ENCODE measurements at places on chromosomes 3 and 15.

DNA sequence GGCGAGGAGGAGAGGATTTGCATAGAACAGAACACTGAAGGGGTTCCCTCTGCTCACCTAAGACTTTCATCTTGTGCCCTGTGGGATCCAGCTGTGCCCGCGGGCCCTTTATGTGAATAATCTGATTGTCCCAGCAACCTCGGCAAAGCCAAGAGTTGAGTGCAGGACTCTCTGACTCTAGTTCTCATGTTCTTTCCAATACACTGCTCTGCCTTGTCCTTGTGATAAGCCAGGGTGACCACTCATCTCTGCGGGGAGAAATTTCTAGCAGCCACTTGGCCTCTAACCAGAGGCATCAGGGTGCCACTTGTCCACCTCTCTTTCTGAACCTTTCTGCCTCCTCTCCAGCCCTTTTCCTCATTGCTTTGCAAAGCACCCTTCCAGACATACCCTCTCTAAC, 31.8 kb downstream of the AQP9 start:
- no peak for DNase-seq

GRCh38 chr3:109696932-109697331, 359.6 kb upstream of the DPPA4 start:
- DNase-seq = no peak

- no peak for DNase-seq
Measured at GRCh38 chr3:140249188-140249587, 314.2 kb downstream of the CLSTN2 start.

DNA sequence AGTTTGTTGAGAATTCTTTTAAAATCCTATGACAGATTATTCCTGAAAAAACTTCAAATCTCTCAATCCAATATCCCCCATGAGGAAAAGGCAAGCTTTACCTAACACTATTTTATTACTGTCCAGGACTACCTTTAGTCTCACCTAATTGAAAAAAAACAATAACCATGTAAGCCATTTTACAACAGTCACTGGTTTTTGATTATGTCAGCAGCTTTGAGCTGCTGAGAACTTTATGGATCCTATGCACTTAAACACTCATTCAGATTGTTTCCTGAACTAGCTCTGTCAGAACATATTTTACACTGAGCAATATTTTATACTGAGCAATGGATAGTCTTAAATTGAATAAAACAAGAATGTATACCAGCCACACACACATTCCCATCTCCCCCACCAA, 79.9 kb downstream of the ZBBX start:
- DNase-seq = no peak

GRCh38 chr3:24199775-24200247, 254.7 kb downstream of the NR1D2 start:
- DNase-seq = no peak

DNA sequence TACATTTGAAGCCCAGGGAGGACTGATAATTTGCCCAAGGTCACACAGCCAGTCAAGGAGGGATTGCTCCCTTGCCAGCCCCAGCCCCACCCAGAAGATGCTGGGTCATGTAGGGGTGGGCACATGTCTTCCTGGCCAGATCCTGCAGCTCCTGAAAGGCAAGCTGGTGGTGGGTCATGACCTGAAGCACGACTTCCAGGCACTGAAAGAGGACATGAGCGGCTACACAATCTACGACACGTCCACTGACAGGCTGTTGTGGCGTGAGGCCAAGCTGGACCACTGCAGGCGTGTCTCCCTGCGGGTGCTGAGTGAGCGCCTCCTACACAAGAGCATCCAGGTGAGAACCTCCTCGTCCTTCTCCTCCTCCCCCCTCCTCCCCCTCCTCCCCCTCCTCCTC, 13.2 kb downstream of the ISG20 start:
- no peak for DNase-seq

DNA sequence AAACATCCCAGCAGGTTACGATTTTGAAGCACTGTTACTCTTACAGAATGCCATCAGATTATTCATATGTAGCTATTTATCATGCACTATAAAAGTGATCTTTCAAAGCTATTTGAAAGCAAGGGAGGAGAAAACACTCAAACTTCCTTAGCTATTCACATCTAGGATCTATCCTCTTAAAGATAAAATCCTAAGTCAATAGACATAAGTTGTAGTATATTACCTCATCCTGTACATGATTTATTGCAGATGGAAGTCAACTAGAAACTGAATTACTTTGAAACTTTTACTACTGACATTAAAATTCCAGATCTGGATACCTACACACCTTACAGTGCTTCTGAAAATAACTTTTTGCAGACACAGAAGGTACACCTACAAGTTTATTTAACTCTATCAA, 197.2 kb downstream of the MEIS2 start:
- no peak for DNase-seq

- DNase-seq = no peak
Measured at GRCh38 chr3:149271669-149272068, 50.0 kb upstream of the CP start.

DNA sequence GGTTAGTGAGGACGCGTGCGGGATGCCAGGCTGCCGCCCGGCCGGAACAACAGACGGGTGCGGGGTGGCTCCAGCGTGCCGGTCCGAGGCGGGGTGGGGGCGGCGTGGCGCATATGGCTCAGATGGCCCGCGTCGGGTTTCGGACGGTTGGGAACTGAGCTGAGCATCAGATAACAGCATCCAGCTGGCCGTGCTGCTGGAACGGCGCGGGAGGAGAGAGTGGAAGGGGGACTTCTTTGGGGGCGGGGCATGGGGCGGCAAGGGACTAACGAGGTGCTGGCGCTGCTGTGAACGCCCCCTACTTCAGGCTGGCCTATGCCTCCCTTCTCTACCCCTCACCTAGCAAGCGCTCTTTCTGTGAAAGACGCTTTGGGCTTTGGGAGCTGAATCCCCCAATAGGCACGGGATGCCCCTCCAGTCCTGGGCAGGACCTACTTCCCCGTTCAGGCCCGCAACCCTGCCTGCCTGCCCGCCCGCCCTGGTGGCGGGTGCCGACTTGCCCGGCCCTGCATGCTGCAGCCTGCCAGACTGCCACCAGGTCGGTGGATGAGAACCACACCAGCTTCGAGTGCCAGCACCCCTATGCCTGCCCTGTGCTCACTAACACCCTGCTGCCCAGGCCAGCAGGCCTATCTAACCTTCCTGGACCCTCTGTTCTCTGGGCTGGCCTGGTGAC, 542 bp downstream of the INKA1 start:
- no peak for DNase-seq

DNA sequence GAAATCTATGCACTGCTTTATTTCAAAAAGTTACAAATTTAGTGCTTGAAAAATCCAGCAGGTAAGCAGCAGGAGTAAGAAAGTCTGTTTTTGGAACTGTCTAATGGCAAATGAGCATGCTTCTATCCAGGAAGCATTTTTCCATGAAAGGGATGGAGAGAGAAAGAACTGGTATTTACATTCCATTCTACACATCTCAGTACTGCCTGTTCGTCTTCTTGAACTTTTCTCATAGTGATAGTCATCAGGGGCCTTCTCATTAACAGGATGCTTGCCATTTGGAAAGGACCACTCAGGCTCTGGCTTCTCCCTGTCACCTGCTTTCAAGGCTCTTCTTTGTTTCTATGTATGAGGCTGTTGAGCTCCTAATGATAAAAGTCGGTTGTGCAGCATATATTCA, 267.3 kb upstream of the IL12A start:
- no peak for DNase-seq

Data from stimulated activated CD8-positive, alpha-beta memory T cell treated with anti-CD3 and anti-CD28 coated beads, Interleukin-4, amount 100 ng/mL, for 1 hour (primary cell).